ENCODE measurements at places on chromosomes 6 and 20.

DNA sequence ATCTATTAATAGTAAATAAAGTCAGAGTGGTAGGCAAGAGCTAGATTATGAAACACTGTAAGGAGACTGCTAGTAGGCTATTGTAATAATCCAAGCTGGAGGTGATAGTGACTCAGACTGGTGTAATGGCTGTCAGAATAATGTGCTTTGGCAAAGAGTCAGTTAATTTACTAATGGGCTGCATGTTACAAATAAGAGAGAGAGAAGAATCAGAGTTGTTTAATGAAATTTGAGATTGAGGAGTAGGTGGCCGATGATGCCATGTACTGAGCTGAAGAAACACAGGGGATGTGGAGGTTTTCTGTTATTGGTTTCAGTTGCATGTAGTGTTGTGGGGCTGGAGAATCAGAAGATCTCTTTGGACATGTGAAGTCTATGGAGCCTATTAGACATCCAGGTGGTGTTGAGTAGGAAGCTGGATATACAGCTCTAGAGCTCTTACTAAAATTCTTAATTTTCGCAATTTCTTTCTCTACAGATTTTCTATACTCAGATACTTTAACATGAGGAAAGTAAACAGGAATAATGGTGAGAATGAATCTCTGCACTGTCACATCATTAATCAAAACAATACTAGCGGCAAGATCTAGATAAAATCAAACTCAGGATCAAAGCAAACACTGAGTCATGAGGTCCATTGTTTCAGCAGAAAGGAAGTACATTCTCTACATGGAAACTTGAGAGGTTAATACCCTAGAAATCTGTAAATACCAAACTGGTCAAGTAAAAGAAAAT, 167.7 kb downstream of the SIM1 start:
- DNase-seq: no peak

DNA sequence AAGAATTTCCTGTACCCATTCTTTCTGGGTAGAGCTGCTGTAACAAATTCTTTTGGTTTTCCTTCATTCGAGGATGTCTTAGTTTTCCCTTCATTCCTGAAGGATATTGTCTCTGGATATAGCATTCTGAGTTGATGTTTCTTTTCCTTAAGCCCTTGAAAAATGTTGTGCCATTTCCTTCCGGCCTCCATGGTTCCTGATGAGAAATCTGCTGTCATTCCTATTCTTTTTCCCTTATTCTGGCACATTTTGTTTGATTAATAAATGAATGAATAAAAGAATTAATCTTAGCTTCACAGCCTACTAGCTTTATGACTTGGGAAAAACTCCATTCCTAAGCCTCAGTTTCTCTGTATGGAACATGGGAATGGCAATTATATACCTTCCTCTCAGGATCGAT, 173.1 kb downstream of the EYA2 start:
- DNase-seq: no peak

DNA sequence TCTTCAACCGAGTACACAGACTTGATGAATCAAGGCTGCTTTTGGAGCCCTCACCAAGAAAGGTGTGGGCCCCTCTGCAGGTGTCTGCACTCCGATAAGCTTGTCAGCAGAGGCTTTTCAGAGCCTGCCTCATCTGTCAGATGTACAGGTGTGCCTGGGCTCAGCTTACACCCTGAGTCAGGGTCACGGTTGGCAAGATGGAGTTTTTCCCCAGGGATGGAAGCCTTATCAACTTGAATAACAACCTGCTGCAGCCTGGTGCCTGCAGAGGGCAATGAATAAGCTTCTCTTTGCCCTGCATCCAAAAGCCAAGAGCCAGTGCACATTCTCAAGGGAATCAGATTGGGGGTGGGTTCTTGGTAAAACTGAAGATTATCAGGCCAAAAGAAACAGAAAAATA, 427.1 kb downstream of the CD83 start:
- DNase-seq: no peak

GRCh38 chr6:28134015-28134414, 7.7 kb upstream of the ZKSCAN8 start:
- no peak for DNase-seq

DNA sequence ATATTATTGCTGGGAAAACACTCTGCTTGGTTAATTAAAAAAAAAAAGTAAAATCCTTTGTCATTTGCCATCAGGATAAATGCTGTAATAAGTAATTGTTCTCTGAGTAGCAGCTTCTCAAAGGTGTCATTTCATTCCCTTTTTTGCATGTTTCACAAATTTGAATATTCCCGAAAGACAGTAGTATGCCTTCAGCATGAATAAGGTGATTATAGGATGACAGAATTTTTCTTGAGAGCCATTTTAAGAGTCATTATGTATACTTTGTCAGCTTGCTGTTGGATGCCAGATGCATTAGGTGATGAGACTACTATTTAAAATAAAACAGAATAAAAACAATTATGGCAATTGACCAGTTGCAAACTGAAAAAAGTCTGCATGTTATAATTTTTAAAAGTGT, 200.7 kb downstream of the HDGFL1 start:
- no peak for DNase-seq

- DNase-seq: no peak
Measured at GRCh38 chr20:59063358-59064213, 21.0 kb upstream of the PRELID3B start.

- no peak for DNase-seq
Measured at GRCh38 chr6:143232849-143233248, 172.2 kb downstream of the AIG1 start.

DNA sequence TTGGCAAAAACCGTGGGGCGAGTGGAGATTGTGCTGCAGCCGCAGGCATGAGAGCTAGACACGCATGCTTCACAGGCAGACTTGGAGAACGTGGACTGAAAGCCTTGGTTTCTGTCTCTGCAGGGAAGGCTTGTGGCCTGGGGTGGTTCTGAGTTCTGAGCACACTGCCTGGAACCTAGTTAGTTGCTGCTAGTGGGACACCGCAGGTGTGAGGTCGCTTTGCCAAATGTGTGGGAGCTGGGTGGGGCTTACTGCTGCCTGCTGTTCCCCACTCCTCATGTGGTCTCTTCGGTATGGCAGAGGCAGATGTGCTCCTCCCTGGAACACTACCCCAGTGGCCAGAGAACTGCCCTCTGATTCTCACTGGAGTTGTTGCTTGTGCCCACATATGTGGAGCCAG, 484.0 kb downstream of the MMUT start:
- no peak for DNase-seq

Measured in activated CD4-positive, CD25-positive, alpha-beta regulatory T cell treated with anti-CD3 and anti-CD28 coated beads, Interleukin-2, amount 50 U/mL, for 16 hours (primary cell).